ENCODE measurements at places on chromosomes 5 and 9.

- DNase-seq = no peak
Measured at GRCh38 chr5:66923922-66924321, 272.7 kb downstream of the CD180 start.

GRCh38 chr5:172921906-172922305 is 37.3 kb upstream of the RPL26L1 start:
- no peak for DNase-seq

DNA sequence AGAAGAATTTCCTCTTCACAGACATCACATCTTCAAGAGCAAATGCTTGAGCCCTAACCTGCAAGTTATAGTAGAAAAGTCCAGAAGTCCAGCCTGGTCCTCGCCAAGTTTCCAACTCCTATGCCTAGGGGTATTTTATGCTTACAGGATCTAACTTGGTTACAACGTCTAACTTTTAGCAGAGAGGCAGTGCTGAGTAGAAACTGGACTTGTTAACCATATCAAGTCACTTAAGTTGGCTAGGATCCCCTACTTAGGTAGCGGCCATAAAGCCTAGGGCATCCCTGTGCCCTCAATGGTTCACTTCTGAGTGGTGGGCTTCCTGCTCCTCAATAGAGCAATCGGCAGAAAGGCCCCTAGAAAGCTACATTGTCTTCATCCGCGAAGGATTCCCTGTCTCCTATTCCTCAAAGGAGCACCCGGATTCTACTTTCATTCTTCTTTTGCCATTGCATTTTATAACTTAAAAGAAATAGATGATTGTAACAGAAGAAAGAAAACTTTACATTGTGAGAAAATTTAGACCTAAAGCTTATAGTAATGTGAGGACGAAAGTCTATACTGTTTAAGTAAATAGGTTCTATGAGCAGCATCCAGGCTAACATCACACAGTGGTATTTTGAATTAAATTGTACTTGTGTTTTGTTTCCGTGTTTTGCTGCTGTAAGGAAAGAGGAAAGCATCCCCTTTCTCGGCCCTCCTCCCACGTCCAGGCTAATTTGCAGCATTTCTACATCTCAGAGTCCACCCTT is 1.3 kb upstream of the MTAP start:
- DNase-seq = no peak

GRCh38 chr5:173331956-173332479 is 3.8 kb upstream of the STC2 start:
- DNase-seq = peak; percentile 90

- no peak for DNase-seq
Measured at GRCh38 chr9:113486327-113486726, 22.8 kb downstream of the RGS3 start.

- no peak for DNase-seq
Measured at GRCh38 chr5:41940641-41941040, 15.6 kb downstream of the FBXO4 start.

DNA sequence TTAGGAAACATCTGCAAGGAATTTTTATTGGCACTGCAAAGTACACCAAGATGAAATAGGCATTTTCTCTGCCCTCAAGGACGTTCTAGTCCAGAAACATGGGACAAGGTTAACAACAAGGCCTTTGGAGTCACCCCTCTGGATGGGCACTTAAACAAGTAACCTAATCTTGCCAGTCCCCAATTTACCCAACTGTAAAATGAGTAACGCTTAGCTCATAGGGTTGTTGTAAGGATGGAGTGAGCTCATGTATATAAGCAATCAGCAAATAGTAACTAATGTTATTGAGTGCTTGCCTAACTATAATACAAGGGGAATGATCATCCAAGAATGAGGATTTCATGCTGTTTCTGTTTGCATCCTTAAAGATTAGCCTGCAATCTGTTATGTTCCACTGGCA is 189.3 kb downstream of the PAPPA start:
- no peak for DNase-seq

DNA sequence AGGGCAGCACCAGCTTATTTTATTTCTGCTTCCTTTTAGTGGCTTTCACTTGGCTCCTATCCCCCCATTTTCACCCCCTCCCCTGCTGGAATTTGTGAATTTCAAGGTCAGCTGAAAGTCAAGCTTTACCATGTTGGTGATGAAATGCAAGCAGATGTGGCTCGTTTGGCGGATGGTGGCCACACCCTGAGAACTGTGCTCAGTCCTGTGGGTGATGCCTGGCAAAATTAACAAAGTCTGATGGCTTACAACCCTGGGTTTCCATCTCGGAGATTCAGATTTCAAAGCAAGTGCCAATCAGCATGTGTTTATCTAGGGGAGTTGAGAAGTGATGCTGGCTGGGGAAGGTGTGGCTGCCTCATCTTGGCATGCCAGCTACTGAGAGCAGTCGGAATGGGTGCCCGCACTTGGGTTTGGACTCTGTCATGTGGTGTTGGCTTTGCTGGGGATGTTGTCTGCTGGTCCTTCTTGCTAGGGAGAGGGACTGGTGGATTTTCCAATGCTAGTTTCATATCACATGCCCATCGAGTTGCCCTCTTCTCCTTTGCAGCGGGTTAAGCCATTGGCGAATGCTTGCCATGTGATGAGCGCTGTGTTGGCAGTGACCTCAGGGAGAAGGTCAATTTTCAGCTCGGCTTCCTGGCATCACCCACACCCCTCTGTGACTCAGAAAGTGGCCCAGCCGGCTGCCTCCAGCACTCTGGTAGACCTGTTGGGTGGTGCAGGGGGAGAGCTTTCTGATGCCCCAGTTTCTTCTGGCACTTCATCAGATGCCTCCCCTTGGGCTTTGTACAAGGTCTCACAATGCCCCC is 77.0 kb upstream of the PITX1 start:
- no peak for DNase-seq

DNA sequence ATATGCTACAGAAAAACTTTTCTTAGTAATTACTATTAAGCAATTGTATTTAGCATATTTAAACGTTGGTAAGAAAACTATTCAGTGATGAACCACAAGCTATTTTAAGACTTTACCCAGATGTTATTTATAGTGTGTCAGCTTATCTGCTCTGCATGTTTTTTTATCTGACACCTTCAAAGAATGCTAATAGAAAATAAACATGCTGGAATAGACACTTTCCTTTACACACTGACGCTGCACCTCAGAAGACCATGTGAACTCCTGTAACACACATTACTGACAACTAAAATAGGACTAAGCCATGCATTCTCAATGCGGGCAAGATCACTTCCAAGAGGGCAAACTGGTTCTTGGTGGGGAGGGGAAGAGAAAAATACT is 38.3 kb downstream of the FNIP1 start:
- DNase-seq = no peak

DNA sequence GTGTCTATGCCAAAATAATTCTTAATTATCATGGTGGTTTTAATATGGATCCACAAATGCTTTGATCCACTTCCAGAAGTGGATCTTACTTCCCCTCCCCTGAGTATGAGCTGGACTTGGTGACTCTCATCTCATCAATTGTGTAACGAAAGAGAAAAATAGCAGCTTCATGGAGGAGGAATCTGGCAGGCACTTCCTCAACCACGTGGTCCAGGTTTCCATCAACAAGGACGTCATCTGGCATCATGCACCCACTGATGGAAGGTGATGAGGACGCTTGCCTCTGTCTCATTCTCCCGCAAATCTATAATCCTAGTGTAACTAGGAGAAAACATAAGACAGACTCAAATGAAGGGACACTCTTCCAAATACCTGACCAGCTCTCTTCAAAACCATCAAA is 54.6 kb upstream of the S1PR3 start:
- DNase-seq = no peak

DNA sequence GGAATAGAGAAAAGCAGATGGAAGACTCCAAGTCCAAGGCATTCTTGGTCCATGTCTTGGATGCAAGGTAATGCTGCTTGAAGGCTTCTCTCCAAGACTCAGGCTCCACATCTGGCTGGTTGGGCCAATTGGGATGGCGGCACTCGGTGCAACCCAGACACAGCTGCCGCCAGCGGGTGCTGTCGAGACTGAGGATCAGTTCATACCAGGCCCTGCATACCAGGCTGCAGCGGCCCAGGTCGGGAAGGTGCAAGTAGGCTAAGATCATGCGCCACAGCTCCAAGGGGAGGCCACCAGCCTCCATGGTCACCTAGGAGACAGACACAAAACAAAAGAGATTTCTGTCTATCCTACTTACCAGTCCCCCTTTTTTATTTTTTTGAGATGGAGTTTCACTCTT is 34.7 kb downstream of the FBXO10 start:
- DNase-seq = no peak

- DNase-seq = no peak
Measured at GRCh38 chr5:91020065-91020800, 362.9 kb downstream of the ARRDC3 start.

DNA sequence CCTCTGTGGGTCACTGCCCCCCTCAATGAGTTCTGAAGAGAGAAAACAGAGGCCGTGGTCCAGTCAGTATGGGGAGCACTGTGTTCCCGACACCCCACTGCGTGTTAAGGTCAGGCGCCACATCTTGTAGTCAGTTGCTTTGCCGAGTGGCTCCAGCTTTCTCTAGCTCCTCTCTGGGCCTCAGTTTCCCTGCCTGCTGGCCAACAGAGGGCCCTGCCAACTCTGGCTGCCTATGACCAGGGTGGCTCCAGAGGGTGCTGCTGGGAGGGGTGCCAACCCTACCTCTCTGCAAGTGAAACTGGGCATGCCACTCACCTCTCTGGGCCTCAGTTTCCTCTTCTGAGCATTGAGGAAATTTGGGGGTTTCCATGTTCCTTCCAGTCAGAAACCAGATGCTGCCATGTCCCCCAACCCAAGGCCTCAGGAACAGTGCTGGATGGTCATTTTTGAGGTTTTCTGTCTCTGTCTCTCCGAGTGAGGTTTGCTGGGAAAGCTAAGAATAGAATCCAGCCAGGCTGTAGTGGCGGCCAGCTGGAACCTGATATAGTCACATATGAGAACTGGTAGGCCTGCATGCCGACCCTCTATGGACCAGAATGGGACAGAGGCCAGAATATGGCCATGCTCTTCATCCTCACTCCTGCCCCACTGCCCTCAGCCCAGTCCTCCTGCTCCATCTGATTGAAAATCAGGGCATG is 132.1 kb downstream of the PHF2 start:
- no peak for DNase-seq

- no peak for DNase-seq
Measured at GRCh38 chr5:59207401-59207800, 624.5 kb downstream of the RAB3C start.

DNA sequence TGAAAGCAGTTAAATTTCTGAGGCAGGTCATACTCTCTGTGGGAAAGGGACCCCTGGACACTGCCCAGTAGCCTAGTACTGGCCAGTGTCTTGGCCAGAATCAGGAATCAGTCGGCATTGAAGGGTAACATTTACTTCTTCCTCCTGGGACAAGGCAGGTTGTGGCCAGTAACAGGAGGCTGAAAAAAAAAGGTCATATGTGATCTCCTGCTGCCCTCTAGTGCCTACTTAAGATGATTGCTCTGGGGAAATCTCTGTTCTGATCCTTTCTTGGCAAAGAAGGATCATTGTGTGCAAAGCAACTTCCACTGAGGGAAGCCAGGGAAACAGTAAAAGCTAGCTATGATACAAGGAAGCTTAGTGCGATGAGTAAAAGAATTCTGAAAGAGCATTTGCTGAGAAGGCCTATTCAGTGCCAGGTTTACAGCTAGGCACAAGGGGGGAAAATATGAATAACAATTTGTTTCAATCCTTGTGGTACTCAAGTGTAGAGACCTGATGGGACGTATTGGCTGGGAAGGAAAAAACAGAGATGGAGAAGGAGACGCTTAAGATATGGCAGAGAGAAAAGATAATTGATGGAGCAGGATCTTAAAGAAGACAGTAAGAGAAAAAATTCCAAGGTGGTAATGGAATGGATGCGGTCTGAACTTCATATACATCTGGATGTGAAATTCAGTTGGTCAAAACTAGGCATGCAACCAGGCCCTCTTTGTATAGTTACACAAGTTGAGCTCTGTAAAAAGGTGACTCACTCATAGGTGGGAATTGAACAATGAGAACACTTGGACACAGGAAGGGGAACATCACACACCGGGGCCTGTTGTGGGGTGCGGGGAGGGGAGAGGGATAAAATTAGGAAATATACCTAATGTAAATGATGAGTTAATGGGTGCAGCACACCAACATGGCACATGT is 25.8 kb upstream of the TRIM32 start:
- DNase-seq = peak; percentile 49

DNA sequence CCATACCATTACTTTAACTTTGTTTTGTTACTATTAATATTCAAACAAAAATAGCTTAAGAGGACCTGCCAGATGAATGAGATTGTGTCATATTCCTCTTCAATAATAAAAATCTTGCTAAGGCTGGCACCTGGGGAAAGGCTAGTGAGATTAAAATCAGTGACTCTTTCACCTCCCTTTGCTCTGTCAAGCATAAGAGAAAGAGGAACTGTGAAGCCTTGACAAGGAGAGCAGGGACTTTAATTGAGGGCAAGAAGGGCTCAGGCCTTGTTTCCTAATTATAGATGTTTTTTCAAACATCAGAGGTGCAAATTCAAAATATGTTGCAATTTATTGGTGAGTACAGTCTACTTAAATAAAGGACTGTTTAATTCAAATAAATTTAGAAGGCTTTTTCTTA is 91.7 kb downstream of the SPATA31D1 start:
- DNase-seq = no peak

GRCh38 chr9:72363236-72363635 is 1.8 kb downstream of the ZFAND5 start:
- DNase-seq = no peak

- no peak for DNase-seq
Measured at GRCh38 chr9:132348676-132349075, 6.1 kb downstream of the SETX start.

DNA sequence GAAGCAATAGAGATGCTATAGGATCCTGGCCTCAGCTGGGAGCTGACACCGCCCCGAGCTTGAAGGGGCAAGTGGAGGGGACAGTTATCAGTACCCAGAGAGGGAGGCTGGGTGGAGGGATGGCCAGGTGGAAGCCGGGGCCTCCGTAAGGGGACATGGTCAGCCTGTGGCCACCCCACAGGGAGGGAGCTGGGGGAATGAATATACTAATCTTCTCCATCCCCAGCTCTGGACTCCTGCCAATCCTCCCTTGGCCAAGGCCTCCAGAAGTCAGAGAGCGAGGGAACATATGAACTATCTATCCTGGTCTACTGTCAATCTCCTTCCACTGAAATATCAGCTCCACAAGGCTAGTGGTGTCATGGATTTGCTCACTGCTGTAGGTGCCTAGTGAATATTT is 109.3 kb downstream of the BOD1 start:
- DNase-seq = no peak

DNA sequence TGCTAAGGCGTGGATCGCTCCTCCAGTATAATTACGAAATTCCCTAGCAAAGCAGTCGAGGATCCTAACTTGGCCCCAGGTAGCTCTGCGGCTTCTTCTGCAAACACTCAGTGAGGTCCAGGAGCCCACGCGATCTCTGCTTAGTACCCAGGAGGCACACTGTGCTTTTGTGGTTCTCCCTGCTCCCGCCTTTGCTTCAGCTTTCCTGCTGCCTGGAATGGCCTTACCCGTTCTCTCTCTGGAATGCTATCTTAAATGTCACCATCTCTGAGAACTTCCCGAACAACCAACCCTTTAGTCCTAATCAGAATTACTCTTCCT is 639 bp downstream of the INVS start:
- DNase-seq = peak; percentile 32

GRCh38 chr5:418162-419121 is 24.5 kb upstream of the EXOC3 start:
- no peak for DNase-seq

- DNase-seq = no peak
Measured at GRCh38 chr5:148739023-148739422, 84.7 kb upstream of the HTR4 start.

All from GM10248 (cell line).